Stimulated activated CD8-positive, alpha-beta memory T cell treated with anti-CD3 and anti-CD28 coated beads, Interleukin-7, amount 100 ng/mL, for 1 hour (primary cell): ENCODE measurements at places on chromosomes 2 and 18.

DNA sequence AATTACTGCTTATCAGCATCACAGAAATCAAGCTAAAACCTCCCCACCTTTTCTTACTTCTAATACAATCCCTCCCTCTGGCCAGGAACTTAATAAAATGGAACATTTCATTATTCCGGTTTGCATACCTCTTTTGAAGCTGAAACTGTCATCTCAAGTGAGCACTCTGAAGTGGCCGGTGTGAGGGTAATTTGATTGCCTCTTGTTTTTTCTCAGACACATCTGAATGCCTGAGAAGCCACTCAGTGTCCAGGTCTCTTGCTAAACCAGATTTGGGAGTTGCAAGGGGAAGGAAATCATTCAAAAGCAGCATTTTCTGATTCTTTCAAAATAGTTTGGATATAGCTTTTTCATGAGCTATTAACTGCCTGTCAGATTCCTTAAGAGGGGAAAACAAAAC is 190.3 kb downstream of the C1D start:
- no peak for DNase-seq

DNA sequence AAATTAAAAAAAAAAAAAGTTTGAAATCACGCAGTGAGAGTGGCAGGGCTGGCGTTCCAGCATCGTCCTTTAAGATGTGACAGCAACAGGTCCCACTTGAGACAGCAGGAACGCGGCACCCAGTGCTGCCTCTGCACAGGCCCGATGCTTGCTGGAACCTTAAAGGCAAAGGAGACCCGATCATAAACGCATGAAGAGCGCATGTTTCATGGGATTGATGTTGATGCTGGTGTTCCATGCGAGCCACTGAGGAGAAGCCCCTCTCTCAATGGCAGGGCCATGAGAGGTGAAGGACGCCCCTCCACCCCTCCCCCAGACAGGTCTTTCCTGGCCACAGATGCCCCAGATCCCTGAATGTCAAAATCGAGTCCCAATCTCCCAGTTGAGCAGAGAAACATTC is 17.9 kb upstream of the ALPI start:
- no peak for DNase-seq

- DNase-seq, result no peak
These were observed 18.7 kb upstream of the TTL start for GRCh38 chr2:112463256-112463655.

DNA sequence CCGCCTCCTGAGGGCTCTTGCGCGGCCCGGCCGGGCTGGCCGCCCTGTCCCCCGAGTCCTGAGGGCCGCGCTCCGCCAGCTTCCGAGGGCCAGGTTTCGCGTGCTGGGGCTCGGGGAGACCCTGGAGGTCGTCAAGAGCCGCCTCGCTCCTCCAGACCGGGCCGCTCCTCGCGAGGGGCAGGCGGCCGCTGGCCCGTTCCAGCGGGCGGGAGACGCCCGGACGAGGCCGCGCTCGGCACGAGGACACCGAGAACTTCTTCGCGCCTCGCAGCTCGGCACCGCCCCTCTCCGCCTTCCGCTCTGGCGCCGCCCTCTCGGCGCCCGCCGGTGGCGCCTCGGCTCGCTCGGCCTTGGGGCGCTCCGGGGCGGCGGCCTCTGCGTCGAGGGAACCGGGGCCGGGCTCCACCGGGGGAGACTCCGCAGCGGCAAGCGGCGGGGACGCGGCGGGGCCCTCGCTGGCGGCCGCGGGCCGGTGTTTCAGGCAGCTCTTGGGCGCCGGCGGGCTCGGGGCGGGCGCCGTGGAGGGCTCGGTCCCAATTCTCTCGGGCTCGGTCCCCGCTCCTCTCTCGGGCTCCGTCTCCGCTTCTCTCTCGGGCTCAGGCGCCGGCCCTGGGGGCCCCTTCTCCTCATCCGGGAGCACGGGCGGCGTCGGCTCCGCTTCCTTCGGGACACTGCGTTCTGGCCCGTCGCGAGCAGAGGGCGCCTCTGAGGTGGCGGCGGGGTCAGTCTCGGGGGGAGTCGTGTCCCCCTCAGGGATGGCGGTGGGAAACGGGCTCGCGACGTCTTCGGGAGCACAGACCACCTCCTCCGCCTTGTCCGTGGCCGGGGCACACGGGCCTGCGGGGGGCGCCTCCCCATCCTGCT is 91.6 kb upstream of the MGAT4A start:
- DNase-seq, result peak; percentile 29

DNA sequence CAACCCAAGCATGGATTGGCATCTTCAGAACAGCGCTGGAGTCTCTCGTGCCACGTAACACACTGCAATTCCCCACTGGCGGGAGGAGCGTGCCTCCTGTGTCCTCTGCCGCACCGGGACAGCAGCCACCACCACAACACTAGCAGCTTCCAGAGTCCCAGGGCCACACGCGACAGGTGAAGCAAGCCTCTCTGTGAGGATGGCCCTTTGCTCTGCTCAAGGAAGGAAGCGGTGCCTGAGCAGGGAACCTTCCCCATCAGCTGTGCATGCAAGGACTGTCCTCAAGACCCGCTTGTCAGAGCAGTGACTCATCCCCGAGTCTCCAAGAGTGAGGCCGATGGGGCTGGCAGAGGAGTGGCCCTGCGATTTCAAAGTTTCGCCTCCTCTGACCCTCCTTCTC is 44.0 kb downstream of the TTC32 start:
- DNase-seq, result no peak
